ENCODE measurements at places on chromosomes 16 and 17.

DNA sequence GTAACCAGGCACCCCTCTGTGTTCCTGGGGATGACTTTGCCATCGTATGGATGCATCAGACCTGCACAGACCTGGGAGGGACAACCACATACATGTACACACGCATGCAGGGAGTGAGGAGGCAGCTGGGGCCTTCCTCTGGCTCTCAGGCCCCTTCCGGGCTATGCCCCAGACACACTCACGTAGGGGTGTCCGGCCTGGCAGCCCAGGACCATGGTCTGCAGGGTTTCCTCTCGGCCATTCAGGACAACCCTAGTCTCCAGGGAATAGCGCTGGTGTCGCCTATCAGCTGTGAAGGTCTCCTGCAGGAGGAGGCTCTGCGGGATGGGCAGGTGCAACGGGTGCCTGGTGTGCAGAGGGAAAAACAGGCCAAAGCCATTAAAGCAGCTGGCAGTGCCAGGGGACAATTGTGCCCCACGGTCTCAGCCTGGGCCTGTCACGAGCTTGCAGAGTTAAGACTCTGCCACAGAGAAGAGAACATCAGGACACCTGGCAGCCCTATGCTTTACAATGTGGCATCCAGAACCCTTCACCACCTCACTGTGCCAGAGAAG is 101.4 kb downstream of the RMI2 start:
- DNase-seq: no peak

DNA sequence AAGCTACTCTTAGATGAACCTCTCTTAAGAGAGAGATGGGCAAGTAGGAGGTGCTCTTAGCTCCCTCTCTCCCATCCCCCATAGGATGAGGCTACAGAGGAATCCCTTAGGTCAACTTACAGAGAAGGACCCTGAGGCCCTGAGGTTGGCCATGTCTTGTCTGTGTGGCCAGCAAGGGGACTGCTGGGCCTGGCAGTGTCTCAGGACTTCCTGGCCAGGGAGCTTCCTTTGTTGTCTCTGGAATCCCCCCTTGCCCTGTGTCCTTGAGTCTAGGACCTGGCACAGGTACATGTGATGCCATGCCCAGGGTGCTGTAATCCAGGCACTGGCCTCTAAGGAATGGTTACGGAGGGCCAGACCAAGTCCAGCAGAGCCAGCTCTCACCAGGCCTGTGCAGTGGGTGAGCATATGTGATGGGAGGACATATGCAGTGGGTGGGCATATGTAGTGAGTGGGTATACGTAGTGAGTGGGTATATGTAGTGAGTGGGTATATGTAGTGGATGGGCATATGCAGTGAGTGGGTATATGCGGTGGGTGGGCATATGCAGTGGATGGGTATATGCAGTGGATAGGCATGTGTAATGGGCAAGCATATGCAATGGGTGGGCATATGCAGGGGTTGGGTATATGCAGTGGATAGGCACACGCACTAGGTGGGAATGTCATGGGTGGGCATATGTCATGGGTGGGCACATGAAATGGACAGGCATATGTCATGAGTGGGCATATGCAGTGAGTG is 20.3 kb upstream of the PECAM1 start:
- no peak for DNase-seq

DNA sequence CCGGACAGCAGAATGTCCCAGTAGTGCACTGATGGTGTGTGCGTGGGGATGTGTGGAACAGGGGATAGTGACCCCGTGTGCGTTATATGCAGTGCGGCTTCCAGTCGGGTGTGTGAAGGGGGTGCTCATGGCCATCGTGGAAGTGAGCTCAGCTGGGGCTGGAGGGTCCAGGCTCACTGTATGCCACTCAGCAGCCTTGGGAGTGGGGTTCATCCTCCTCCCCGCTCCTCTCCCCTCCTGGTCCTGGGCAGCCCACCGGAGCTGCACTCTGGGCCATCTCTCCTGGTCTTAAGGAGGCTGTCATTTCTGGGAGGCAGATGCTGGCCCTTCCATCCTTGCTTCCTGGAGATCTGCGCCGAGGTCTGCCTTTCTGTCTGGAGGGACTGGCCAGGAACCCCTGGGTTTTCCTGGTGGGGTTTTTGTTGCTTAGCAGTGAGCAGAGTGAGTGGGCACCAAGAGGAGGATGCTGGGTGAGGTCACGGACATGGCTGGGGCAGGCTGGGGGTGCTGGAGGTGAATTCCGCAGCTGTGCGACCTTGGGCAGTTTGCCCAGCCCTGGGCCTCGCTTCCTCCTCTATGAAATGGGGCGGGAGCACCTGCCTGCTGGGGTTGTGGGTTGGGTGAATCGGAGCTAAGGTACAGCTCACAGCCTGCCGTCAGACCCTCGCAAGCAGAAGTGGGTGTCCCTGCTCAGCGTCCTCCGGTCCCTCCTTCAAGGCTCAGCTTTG is 164.1 kb downstream of the SEC14L1 start:
- no peak for DNase-seq

- no peak for DNase-seq
Observed at GRCh38 chr16:14609716-14610115, 20.3 kb downstream of the PARN start.

DNA sequence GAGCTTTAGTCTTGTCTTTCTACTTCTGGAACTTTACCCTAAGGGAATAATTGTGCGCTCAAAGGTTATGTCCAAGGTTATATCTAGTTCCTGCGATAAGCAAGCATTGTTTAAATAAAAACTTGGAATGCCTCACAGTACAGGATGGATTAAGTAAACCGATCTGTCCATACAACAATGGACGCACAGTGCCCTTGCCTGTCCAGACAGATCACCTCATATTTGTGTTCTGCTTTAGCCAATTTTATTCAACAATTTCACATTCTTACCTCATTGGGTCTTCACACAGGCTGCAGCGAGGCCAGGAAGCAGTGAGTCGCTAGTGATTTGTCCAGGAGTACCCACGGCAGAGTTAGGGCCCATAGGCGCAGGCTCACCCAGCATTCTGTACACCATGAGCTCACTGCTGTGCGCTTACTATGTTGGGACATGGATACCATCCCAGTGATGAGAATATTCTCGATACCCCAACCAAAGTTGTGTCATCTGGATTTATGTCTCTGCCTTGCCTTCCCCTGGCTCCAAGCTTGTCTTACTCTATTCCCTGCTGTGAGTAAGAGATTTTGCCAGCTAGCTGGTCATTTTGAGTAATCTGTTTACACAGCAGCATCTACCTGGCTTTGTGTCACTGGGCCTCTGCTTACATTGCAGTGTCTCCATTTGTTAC is 39.8 kb downstream of the USP43 start:
- DNase-seq: no peak

DNA sequence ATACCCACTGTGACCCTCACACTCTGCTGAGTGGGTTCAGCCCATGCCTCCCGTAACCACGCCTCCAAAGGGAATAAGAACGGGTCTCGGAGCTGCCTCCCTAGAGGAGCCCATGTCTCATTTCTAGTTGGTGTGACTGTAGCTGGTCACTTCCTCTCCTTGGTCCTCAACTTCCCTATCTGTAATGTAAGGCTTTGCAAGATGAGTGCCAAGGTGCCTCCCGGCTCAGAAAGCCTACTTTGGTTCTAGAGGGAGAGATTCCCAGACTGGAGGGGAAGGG is 20.8 kb downstream of the C16orf74 start:
- no peak for DNase-seq

DNA sequence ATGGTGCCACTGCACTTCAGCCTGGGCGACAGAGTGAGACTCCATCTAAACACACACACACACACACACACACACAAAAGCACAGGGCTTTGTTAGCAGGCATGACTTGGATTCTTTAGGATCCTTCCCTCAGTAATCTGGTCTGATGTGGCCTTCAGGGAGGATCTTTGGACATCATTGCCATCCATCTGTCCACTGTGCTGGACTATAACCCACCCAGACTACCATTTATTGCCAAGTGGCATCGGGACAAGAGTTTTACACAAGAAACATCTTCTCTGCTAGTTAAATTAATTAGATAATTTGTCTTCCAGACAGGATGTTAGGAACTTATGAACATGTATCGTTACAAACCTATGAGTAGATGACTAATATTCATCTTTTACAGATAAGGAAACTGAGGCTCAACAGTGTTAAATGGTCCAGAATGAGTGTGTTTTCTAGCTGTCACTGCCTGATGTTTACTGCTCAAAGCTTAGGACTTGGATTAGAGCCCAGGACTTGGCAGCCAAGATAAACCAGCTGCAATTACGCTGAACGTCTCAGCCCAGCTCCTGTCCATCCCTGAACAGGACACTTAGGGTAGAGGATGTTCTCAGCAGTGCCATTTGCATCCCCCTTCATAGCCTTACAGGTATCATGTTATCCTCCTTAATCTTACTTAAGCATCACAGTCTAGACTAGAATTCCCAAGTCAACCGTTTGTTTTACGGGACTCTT is 285.8 kb downstream of the WWOX start:
- DNase-seq: no peak

DNA sequence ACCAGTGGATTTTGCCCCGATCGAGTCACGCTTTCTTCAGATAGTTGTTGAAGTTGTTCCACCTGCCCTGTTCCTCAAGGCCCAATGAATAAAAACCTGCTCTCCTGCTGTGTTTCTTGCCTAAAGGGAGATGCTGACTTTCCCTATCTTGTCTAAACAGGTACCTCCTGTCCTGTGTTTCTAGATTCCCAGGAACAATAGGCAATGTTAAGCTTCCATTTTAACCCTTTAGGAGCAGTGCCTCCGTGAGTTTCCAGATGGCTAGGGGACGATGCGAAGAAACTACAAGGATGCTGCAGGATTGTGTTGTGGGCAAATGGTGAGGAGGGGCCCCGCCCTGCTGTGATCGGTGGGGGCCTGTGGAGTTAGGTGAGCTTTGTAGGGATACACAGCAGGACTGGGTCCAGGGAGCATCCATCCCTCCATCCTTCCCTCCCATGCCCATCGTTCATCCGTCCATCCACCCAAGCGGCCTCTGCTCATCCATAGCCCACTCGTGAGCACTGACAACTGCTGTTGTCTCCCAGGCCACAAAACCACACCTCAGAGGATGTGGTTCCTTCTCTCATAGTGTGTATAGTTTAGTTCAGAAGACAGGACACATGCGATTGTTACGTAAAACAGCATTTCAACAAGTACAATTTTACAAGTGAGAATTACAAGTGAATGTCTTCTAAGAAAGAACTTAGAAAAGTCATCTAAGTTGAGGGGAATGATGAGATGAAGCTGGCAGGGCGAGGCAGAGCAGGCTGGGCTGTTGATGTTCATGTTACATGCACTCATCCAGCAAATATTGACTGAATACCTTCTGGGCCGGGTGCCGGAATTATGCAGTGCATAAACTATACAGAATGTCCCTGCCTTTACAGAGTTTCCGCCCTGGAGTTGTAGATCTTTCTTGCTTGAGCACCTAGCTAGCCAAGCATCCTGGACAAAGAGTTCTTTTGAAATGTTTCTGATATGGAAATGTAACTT is 5.2 kb downstream of the ARSG start:
- DNase-seq: no peak

DNA sequence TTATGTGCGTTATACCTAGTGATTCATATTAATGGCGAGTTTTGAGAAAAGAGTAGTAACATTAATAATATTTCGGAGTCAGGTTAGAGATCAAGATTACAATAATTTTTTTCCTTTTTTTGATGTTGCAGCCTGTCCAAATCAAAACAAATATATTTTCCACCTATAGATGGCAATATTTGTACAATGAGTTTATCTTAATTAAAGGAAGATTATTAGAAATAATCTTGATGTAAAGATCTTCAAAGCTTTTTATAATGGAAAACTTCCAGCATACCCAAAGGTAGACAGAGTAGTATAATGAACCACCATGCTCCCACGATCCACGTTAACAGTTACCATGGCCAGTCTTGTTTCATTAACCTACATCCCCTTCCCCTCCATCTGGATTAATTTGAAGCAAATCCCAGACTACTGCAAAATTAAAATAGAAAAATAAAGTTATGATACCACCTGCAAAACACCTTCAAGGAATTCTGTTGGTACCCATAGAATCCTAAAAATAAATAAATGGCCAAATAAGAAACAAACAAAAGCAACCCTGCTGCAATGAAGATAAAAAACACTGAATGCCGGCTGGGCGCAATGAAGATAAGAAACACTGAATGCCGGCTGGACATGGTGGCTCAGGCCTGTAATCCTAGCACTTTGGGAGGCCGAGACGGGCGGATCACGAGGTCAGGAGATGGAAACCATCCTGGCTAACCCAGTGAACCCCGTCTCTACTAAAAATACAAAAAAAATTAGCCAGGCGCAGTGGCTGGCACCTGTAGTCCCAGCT is 46.5 kb upstream of the GINS3 start:
- no peak for DNase-seq

- DNase-seq: no peak
Observed at GRCh38 chr16:58508671-58509251, 6.6 kb upstream of the SETD6 start.

Measured in left hindlimb (tissue), 1 donor.